ENCODE measurements at places on chromosomes 11 and 22. TPM values are rescaled to one million over a fixed set of nuclear protein-coding genes. Genes with fewer than 3 reads are reported as not detected.

DNA sequence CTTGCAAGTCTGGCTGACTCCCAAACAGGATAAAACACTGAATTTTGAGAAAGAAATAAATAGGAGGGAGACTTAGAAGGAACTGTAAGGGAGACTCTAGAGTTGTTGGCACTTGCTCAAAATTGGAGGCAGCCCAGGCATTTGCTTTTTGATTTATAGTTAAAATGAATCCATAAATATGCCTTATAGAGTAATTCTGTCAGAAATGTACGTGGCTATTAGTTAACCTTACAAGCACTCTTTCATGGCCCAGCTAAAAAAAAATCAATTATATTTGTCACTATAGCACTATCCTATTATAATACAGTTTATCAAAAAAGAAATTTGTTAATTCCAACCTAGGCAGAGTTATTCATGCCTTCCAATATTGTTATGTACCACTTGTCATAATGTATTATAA is 1000.0 kb upstream of the CHORDC1 start:
- H3K4me1 ChIP-seq: no peaks in the 10 kb centered on the region
- no peak for DNase-seq
- H3K4me3 ChIP-seq: no peak overlapping the region
- H3K36me3 ChIP-seq: no peaks in the 10 kb centered on the region
- H3K27me3 ChIP-seq: no peaks in the 10 kb centered on the region

- no peaks in the 10 kb centered on the region for H3K27me3 ChIP-seq
- no peak overlapping the region for H3K4me3 ChIP-seq
Observed at GRCh38 chr11:35623621-35624168, 5.4 kb downstream of the FJX1 start.

DNA sequence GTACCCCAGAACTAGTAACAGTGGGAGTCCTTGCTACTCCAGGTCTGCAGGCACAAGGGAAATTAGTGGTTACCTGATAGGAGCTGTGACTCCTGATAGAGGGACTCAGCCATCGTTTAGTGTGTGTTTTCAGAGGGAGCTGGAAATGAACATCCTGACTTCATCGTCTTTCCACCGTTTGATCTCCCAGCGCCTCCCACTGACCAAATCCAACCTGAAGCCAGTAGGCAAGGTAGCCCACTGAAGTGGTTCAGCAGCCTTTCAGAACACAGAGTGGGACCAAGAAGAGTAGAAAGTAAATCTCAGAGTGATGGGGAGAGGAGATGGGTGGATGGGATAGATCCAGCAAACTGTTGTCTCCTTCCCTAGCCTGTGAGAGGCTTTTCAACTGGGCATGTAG is 385.9 kb downstream of the INSC start:
- no peak overlapping the region for H3K4me3 ChIP-seq
- DNase-seq: no peak
- no peaks in the 10 kb centered on the region for H3K36me3 ChIP-seq
- H3K27ac ChIP-seq: no peak overlapping the region

- no peaks in the 10 kb centered on the region for H3K36me3 ChIP-seq
- H3K27ac ChIP-seq: peak overlapping the region; percentile 74
- DNase-seq: no peak
- H3K4me1 ChIP-seq: peaks cover 34% of the 10 kb centered on the region
- no peak overlapping the region for H3K4me3 ChIP-seq
- H3K27me3 ChIP-seq: no peaks in the 10 kb centered on the region
Observed at GRCh38 chr11:8814209-8814922, 96.6 kb upstream of the AKIP1 start.

- DNase-seq: no peak
- no peak overlapping the region for H3K27ac ChIP-seq
- peaks cover 10% of the 10 kb centered on the region for H3K4me1 ChIP-seq
- H3K36me3 ChIP-seq: no peaks in the 10 kb centered on the region
- H3K4me3 ChIP-seq: no peak overlapping the region
- no peaks in the 10 kb centered on the region for H3K27me3 ChIP-seq
Observed at GRCh38 chr11:115498354-115498753, 5.9 kb downstream of the CADM1 start.

DNA sequence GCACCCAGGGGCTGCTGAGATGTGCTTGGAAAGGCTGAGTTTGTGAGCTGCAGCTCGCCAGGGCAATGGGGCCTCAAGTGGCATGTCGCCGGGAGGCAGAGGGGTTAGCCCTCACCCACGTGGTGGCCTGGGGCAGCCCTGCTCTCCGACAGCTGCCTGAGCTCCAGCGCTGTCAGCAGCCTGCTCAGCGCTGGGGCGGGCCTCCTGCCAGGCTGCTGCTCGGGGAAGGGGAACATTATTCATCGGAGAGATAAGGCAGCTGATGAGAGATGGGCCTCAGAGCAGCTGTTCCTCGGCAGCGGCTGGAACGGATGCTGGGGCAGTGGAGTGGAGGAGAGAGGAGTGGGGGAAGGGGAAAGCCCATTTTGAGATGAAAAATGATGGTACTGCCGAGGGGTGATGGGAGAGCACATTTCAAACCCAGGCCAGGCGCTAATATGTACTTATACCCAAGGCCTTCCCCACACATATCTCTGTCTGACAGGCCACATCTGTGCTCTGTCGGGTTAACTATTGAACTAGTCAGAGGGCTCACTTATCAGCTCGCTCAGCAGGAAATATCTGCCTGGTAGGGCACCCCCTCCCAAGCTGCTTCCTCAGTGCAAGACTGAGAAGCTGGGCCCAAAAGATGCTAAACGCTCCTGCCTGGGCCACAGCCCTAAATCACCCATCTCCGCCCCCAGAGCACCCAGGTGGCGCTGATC is 79.5 kb downstream of the TIMP3 start:
- H3K27me3 ChIP-seq: no peaks in the 10 kb centered on the region
- no peak for DNase-seq
- no peak overlapping the region for H3K4me3 ChIP-seq
- no peaks in the 10 kb centered on the region for H3K4me1 ChIP-seq

FREY1 gene
- total RNA-seq: 0.57 TPM

DNA sequence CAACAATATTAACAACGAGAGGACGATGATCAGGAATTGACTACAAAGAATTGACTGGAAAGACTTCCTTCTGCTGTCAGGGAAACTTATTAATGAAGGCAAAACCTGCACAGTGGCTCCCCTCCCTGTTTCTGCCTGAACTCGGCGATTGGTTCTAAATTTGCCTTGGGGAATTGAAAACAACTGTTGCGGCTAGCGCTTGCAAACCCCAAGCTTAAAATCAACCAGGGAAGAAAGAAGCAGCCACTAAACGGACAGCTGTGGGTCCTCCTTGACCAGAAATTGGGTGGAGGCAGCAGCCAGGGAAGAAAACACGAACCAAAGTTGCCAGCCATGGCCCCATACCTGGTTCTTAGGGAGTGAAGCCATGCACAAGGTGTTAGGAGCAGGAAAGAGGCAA is 383.5 kb upstream of the CADM1 start:
- H3K36me3 ChIP-seq: no peaks in the 10 kb centered on the region
- peaks cover 7% of the 10 kb centered on the region for H3K27me3 ChIP-seq
- DNase-seq: no peak
- H3K4me1 ChIP-seq: no peaks in the 10 kb centered on the region

GRCh38 chr11:19739872-19740271 is 27.2 kb downstream of the NAV2 start:
- no peak for DNase-seq
- H3K4me1 ChIP-seq: peaks cover 4% of the 10 kb centered on the region
- no peak overlapping the region for H3K4me3 ChIP-seq
- no peaks in the 10 kb centered on the region for H3K36me3 ChIP-seq

DNA sequence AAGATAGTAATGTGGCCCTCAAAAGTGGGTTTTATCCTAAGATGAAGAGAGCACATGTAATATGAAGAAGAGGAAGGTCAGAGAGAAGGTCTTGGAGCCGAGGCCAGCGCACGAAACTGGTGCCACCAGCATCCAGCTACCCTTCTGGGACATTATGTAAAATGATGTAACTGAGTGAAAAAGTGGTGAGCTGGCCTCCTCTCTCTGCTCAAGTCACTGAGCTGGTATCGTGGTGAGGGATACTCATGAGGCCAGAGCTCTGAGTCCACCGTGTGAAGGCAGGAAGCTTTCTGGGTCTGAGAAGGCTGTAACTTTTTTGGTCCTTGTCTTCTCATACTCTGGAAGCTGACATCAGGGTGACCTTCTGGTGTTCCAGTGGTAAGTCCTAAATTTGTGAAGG is 25.1 kb downstream of the RNF185 start:
- H3K36me3 ChIP-seq: peaks cover 61% of the 10 kb centered on the region
- no peak overlapping the region for H3K27ac ChIP-seq
- H3K4me3 ChIP-seq: no peak overlapping the region
- H3K4me1 ChIP-seq: peaks cover 2% of the 10 kb centered on the region
- no peaks in the 10 kb centered on the region for H3K27me3 ChIP-seq

DNA sequence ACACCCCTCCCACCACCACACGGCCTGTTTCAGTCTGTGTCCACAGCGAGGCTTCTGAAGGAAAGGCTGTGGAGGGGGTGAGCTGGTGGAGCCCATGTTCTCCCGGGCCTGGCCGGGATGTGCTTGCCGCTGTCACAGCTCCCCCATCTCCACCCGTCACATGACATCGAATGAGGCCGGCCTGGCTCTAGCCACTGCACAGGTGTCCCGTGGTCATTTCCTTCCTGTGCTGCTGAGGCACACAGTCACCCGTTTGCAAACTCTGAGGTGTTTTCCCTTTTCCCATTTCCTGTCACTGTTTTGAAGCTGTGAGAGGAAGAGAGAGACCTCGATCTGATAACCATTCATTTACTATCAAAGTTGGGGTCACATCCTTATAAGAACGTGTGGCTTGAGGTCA is 55.7 kb upstream of the CLDN5 start:
- H3K27me3 ChIP-seq: no peaks in the 10 kb centered on the region
- no peaks in the 10 kb centered on the region for H3K36me3 ChIP-seq
- no peak overlapping the region for H3K4me3 ChIP-seq
- no peak for DNase-seq

GRCh38 chr22:36701965-36702621 is 1.5 kb downstream of the CACNG2 start:
- H3K36me3 ChIP-seq: no peaks in the 10 kb centered on the region
- H3K4me1 ChIP-seq: no peaks in the 10 kb centered on the region
- no peak overlapping the region for H3K27ac ChIP-seq
- H3K27me3 ChIP-seq: no peaks in the 10 kb centered on the region
- no peak overlapping the region for H3K4me3 ChIP-seq

DNA sequence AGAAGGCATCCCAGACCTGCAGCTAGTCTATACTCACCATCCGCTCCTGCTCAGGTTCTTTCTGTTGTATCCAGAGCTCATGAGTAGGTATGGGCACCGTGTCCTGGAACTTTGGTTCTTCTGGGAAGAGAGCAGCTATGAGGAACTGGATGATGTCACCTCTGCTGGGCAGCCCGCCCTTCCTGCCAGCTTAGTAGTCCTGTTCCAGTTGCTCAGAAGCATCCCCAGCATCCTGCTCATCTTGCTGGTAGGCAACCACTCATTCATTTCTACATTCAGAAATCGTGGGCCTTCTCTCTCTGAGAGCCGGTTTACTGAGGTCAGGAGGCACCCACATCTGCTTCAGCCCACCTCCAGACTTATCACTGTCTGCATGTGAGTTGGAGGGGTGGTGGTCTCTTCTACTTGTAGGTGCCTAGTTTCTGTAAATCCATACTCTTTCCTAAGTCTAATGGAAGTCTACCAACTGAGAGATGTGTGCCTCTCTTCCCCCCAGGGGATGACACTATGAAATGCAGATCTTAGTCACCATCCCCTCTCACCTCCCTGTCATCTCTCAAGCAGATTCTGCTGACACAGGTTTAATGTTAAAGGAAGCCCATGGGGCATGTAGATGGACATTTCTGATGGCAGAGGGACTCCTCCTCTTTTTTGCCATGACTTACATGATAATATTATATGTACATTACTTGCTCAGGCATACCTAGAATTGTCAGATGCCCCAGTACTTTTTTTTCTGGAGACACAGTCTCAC is 29.6 kb upstream of the CCDC134 start:
- no peak overlapping the region for H3K4me3 ChIP-seq
- peak overlapping the region; percentile 16 for H3K27ac ChIP-seq
- no peaks in the 10 kb centered on the region for H3K4me1 ChIP-seq
- no peak for DNase-seq
- no peaks in the 10 kb centered on the region for H3K36me3 ChIP-seq
- no peaks in the 10 kb centered on the region for H3K27me3 ChIP-seq

- H3K27ac ChIP-seq: peak overlapping the region; percentile 51
- H3K4me1 ChIP-seq: peaks cover 31% of the 10 kb centered on the region
- H3K36me3 ChIP-seq: no peaks in the 10 kb centered on the region
Observed at GRCh38 chr11:112961751-112962578, 745 bp downstream of the NCAM1 start.

- peaks cover 14% of the 10 kb centered on the region for H3K4me1 ChIP-seq
- no peaks in the 10 kb centered on the region for H3K27me3 ChIP-seq
- H3K27ac ChIP-seq: no peak overlapping the region
- no peak for DNase-seq
Observed at GRCh38 chr11:114438303-114438702, 964 bp upstream of the REXO2 start.

TUT1 gene
- total RNA-seq: 12.7 TPM

DNA sequence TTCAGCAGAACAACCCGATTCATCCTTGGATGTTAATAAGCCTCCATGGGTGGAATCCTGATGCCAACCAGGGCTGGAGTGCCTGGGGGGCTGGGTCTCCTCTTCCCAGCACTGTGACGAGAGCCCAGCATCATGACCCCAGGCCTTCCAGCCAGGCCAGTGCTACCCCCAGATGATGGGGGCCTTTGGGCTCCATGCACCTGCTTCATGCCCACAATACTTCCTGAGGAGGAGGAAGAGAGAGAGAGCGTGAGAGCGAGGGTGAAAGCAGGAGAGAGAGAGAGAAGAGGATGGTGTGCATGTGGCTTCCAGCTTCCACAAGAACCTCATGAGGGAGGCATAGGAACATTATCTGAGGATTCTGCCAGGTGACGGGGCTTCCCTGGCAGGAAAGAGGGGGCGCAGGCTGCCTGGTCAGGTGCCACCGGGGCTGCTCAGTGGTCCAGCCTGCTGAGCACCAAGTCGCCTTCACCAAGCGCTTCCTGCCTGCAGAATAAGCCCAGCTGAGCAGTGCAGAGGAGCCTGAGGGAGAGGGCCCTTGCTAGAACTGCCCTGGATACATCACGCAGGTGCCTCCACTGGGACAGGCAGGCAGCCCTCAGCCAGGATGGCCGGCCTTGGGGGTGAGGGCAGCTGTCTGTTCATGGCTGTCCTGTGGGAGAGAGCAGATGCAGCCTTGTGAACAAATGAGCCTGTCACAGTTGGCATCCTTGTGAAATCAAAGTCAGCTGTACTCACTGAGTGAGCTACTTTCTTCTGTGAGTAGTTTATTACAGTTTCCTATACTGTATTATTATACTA is 243.3 kb upstream of the B3GAT1 start:
- H3K27ac ChIP-seq: no peak overlapping the region
- DNase-seq: no peak
- H3K4me1 ChIP-seq: no peaks in the 10 kb centered on the region
- no peaks in the 10 kb centered on the region for H3K27me3 ChIP-seq

ACR gene
- not detected for total RNA-seq

DNA sequence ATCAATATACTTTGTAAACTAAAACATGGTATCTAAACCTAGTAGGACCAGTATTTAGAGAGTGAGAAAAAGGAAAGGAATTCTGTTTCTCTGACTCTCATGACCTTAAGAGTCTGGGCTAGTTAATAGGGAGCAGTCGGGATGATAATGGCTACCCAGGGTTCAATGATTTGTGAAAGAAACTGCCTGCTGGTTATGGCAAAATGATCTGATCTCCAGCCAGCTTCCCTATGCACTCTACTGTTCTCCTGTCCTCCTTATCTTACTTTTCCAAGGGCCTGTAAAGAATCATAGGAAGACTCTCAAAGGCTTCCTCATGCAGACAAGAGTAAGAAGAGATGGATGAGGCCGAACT is 193.1 kb upstream of the PITPNB start:
- H3K27me3 ChIP-seq: no peaks in the 10 kb centered on the region
- peak overlapping the region; percentile 9 for H3K27ac ChIP-seq
- H3K4me1 ChIP-seq: peaks cover 12% of the 10 kb centered on the region

- no peak overlapping the region for H3K4me3 ChIP-seq
- H3K27me3 ChIP-seq: no peaks in the 10 kb centered on the region
- no peak for DNase-seq
- H3K27ac ChIP-seq: no peak overlapping the region
- no peaks in the 10 kb centered on the region for H3K36me3 ChIP-seq
Observed at GRCh38 chr22:19719488-19720021, 3.8 kb upstream of the GP1BB start.

SLC29A2 gene
- total RNA-seq: 4.3 TPM
